ENCODE measurements at places on chromosomes 1 and 21.

DNA sequence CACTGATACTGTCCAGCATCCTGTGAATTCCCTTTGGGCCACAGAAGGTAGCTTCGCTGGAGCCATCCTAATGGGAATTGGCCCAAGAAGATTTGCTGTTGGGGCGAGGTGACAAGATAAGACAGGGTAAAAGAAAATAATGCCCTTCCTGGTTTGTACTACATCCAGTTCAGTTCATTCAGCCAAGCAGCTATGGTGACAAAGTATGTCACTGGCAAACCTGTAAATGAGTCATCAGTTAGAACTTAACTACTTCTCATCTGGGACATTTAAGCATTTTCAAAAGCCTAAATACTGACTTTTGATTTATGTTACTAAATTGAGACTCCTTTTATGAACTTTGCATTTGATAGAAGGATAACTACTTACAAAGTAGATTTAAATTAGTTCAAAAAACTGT is 54.2 kb downstream of the WDR64 start:
- DNase-seq = no peak

DNA sequence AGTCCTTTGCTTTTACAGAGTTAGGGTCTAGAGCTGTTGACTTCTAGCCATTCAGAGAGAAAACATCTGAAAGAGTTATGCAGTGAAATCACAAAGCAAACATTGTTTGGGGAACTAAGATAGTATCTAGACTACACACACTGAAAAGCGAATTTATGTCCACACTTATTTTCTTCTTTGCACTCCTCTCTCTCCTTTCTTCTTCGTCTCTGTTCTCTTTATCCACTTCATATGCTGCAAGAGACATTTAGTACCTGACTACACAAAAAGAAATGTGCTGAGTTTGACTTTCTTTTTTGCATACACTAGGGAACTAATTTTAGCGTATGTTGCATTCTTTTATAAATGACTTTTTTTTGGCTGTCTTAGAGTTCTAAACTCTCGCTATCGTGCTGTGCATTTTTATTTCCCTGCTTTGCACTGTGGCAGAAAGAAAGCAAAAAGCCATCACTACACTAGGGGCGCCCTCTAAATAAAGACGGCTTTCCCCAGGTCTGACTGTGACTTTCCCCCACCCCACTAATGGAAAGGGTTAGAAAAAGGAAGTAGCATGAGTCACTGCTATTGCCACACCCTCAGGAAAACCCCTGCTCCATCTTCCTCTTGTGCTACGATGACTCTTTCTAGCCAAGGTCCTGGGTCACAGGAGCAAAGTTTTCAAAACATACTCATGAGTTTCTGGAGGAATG is 65.7 kb downstream of the MAP3K7CL start:
- DNase-seq = peak; percentile 77

GRCh38 chr21:46222436-46223116 is 6.0 kb downstream of the LSS start:
- no peak for DNase-seq

DNA sequence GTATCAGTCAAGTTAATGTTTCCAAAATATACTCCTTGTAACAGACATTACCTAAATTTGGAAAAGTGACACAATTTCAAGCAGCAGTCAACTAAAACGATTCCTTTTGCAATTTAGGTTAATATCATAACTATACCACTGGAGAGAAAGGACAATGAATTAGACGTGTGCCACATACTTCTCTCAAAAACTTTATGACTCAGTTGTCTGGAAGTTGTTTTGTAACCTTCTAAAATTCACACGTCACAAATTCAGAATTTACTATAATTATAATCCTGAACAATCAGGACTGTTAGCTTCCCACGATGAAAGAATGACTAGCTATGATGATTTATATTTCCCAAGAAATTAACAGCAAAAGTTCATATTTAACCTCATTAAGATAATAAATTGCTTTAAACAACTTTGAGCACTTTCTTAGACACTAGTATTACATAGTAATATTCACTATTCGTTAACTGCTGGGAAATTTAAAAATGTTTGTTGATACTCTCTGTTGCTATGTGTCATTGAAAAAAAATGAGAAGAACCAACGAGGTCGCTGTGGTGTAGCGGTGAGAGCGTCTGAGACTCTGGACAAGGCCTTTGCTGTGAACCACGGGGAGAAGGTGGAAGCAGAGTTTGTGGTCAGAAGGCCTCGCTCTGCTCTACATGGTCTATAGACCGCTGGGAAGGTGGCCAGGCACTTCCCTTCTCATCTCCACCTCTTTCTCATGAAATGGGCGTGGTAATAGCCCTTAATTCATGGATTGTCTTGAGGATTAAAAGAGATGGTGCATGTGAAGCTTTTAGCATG is 27.9 kb upstream of the BATF3 start:
- no peak for DNase-seq

DNA sequence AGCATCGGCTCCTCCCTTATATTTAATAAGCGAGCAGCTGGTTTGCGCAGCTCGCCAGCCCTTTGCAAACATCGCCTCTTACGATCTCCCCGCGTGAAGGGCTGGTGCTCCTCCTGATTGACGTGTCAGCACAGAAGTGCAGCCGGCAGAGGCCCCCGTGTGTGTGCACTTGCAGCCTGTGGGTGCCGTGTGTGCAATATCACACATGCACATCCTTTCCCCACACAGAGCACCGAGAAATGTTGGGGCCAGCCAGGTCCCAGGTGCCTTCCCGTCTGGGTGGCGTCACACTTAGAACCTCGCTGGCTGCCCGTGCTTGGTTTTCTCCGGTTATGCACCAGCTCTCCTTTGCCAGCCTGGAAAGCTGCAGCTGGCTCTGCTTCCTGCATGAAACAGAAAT is 126.6 kb upstream of the AJAP1 start:
- no peak for DNase-seq

DNA sequence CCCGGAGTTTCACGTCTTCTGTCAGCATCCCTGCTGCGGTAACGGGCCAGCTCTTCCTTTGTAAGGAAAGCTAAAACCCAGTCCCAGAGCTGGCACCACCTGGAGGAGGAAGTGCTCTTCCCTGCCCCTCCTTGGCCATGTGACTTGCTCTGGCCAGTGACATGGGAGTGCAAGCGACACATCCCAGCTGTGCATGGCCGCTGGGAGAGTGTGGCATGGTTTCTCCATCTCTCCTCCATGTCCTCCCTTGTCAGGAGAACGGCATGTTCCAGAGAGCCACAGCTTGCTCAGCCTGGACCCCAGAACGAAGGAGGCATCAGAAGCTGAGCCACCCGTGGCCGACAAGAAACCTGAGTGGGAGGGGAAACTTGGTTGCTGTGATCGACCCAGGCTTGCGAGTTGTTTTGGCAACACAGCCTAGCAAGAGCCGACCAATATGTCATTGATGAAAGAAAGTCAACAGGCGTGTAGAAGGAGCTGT is 2.7 kb upstream of the PRXL2B start:
- no peak for DNase-seq

GRCh38 chr1:175070818-175071217 is 3.2 kb downstream of the TNN start:
- no peak for DNase-seq

- no peak for DNase-seq
These were observed 457.0 kb upstream of the PROX1 start for GRCh38 chr1:213530611-213531320.

GRCh38 chr1:22250724-22251123 is 107.8 kb upstream of the WNT4 start:
- DNase-seq = no peak

- DNase-seq = no peak
These were observed 41.0 kb downstream of the MFSD2A start for GRCh38 chr1:39995973-39996393.

- no peak for DNase-seq
These were observed 183.5 kb upstream of the DPYD start for GRCh38 chr1:98104289-98104688.

- no peak for DNase-seq
These were observed 30.6 kb upstream of the LCE5A start for GRCh38 chr1:152479792-152480595.

DNA sequence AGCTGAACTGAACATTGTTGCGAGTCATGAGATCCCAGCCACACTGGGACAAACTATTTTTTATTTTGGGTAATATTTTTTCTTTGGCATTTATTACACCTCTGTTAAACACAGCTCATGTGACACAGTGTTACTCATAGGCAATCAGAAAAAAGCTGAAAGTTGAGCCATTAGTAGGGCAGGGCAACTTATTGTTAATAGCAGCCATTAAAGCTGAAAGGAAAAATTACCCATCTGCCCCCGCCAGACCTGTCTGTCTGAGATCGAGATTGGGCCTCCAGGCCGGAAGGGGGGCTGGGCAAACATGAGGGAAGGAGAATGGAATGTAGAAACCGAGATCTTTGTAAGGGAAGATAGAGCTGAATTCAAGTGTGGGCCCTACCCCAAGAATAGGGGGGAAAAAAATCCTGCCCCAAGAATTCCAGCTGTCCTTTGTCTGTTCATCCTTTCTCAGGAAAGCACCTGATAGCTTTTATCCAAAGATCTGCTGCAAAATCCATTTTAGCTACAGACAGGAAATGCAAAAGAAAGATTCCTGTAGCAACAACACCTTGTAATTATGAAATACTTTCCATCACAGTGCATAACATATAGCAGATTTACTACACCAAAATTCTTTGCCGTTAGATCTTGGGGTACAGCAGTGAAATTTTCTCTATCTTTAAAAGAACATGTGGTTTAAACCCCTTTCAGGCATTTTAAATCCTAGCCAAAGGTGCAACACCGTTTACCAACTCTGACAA is 212.8 kb downstream of the PBX1 start:
- no peak for DNase-seq

DNA sequence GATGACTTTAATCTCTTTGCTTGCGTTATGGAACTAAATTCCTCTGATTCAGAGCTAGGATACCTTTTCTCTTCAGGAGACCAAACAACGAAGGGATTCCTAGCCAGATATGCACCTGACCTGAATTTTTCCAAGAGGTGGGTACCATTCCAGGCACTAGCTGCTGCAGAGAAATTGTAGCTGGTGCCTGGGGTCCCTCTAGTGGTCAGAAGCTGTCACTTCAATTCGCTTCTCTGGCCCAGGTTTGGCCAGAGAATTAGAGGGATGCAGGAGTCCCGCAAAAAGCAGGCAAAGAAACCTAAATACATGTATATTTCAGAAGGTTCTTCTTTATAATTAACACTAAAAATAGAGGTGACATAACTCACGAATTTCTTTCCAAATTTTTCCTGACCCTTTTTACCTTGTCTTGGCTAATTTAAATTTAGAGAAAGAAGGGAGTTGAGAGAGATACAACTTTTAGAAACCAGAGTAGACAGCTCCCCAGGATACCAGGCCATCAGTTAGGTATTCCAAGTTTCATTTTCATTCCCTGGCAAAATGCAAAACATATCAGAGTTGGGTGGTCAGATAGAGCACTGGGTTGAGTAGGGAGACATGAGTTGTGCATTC is 9.6 kb downstream of the ACKR1 start:
- DNase-seq = no peak

- no peak for DNase-seq
These were observed 5.3 kb downstream of the RPS8 start for GRCh38 chr1:44780583-44781121.

- DNase-seq = no peak
These were observed 72.7 kb upstream of the AK4 start for GRCh38 chr1:65075123-65075976.

DNA sequence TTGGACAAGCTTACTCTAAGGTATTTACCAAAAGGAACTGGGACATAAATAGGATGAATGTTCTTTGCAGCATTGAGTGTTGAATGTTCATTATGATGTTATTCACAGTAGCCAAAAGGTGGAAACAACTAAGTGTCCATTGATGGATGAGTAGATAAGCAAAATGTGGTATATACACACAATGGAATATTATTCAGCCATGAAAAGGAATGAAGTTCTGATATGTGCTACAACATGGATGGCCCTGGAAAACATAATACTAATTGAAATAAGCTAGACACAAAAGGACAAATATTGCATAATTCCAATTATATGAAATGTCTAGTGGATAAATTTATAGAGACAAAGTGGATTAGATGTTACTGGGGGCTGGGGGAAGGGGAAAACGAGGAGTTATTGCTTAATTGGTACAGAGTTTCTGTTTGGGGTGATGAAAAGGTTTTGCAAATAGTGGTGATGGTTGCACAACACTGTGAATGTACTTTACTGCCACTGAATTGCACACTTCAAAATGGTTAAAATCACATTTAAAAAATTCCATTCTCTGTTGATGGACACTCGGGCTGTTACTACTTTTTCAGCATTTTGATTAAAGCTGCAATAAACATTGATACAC is 2.9 kb downstream of the MTARC1 start:
- no peak for DNase-seq

- no peak for DNase-seq
These were observed at the start of gene FCRL2 for GRCh38 chr1:157776971-157777391. Gene FCRL2, minus strand, starts transcription at chr1:157777132. Its CDS starts 59 bp downstream, at chr1:157777073.

- DNase-seq = no peak
These were observed 47.8 kb upstream of the PBX1 start for GRCh38 chr1:164511001-164511705.

- no peak for DNase-seq
These were observed 186.4 kb downstream of the CAMTA1 start for GRCh38 chr1:6971699-6972098.

All from amniotic stem cell (primary cell).